Activated CD4-positive, alpha-beta T cell treated with anti-CD3 and anti-CD28 coated beads for 24 hours (primary cell): ENCODE measurements at places on chromosomes 12 and 14.

DNA sequence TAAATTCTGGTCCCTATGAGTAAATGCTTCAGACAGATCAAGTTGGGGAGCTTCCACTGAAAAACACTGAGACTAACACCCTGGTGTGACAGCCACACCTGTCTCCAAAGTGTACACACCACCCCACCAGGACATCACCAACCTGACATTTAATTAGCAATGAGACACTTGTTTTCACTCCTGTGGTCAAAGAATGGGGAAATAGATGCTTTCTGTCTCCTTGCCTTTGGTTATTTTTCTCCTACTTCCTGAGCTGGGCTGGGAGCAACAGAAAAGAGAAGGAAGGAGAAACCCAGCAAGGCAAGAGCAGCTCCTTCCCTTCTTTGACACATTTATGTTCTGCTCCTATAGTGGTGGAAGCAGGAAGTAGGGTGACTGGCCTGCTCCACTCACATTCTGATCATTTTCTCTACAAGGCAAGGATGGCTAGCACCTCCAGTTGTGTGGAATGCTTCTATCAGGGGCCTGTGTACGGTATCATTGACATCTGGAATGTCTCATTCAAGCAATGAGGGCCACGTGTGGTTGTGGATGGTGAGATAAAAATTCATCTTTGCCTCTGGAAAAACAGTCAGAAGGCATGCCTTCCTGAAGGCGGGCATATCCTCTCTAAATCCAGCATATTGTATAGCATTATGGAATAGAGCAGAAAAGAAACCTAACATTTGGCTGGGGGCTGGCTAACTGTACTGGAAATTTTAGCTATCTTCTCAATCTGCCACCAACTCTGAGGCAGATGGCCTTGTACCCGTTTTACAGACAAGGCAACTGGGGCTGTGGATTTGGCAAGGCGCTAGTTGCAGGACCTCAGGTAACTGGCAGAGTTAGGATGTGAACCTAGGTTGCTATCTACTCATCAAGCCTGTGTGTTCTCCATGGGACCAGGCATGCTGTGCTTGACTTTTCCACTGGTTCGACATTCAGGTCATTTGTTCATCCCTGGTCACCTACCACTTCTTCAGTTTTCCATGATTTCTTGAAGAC lies 24.8 kb upstream of the LGALS3 start:
- no peak for DNase-seq

GRCh38 chr14:81940651-81941050 lies 407.0 kb upstream of the SEL1L start:
- no peak for DNase-seq

- no peak for DNase-seq
Measured at GRCh38 chr14:57161583-57162234, 107.0 kb downstream of the EXOC5 start.

DNA sequence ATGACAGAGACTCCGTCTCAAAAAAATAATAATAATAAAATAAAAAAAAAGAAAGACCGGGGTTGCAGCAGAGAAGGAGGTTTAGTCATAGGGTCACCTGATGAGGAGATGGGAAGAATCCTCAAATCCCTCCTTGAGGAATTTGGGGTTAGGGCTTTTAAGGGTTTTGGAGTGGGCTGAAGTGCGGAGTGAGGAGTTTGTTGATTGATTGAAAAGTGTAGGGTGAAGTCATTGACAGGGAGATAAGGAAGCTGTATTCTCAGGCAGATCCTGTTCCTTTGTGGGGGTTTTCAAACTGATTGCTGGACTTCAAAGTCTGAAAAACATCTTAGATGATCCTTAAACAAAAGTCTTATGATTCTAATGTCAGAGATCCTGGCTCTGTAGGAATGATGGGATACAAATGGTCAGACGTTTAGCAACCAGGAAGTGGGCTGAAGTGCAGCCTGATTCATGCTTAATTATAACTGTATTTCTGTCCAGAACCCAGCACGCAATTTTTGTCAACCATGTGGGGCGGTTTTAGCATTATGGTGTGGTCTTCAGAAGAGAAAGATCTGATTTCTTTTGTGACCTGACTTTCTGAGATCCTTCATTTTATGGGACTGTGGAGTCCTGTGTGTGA lies 16.0 kb downstream of the FNTB start:
- no peak for DNase-seq

DNA sequence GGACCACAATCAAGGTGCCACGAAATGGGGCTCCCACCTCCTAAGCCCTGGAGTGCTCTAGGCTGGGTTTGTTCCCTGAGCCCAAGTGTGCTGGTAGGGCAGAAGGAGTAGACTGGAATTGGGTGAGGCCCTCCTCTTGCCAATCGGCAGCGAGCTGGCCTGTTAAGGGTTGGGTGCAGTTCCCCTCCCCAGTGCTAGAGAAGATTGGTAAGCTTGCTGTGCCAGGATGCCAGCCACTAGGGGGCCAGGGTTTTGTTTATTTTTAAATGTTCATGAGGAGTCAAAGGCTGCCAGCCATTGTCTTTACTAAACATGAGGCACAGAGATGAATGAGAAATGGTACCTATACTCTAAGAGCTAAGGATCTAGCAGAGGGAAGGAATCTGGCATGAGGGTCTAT lies 79.7 kb downstream of the SPTB start:
- no peak for DNase-seq

GRCh38 chr12:77540097-77540496 lies 290.6 kb upstream of the NAV3 start:
- DNase-seq, result no peak

- peak; percentile 48 for DNase-seq
Measured at GRCh38 chr14:50520947-50521815, 11.2 kb downstream of the MAP4K5 start.

GRCh38 chr12:117774941-117775775 lies 193.6 kb downstream of the KSR2 start:
- DNase-seq, result no peak

DNA sequence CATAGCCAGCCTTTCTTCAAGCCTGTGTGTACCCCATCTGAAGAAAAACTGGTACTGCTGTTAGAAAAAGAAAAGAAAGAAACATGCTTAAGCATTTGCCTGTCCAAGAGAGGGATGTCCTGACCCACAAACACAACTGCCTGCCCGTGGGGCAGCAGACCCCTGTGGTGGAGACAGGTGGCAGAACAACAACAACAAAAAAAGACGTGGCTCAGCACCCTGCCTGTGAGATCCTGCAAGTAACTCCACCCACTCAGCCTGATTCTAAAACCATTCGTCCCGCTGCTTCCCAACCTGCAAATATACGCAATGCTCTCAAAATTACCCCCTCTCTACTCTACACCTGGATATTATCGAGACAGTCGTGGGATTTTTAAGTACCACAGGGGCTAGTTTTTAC lies 64.9 kb upstream of the ZDHHC17 start:
- DNase-seq, result no peak

DNA sequence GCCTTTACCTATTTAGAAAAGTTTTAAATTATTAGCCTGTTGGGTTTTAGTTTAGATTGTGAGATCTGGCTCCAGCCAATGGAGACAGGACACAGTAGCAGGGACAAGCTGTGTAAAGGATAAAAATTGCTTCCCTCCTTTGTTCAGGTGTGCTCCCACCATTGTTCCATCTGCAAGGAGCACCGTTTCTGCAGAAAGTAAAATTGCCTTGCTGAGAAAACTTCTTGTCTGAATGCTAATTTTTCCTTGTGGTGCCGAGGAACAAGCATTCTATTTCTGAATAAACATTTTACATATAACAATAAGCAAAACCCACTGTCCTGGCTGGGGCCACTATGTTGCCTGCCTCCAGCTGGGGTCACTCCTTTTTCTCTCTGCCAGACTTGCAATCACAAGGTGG lies 72.7 kb upstream of the ZFP36L1 start:
- no peak for DNase-seq

DNA sequence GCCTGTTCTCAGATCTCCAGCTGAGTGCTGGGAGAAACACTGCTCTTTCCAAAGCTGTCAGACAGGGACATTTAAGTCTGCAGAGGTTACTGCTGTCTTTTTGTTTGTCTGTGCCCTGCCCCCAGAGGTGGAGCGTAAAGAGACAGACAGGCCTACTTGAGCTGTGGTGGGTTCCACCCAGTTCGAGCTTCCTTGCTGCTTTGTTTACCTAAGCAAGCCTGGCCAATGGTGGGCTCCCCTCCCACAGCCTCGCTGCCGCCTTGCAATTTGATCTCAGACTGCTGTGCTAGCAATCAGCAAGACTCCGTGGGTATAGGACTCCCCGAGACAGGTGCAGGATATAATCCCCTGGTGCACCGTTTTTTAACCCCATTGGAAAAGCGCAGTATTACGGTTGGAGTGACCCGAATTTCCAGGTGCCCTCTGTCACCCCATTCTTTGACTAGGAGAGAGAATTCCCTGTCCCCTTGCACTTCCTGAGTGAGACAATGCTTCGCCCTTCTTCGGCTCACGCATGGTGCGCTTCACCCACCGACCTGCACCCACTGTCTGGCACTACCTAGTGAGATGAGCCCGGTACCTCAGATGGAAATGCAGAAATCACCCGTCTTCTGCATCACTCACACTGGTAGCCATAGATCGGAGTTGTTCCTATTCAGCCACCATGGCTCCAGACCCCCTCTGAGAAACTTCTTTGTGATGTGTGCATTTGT lies 650.3 kb upstream of the ALG10B start:
- DNase-seq, result no peak

DNA sequence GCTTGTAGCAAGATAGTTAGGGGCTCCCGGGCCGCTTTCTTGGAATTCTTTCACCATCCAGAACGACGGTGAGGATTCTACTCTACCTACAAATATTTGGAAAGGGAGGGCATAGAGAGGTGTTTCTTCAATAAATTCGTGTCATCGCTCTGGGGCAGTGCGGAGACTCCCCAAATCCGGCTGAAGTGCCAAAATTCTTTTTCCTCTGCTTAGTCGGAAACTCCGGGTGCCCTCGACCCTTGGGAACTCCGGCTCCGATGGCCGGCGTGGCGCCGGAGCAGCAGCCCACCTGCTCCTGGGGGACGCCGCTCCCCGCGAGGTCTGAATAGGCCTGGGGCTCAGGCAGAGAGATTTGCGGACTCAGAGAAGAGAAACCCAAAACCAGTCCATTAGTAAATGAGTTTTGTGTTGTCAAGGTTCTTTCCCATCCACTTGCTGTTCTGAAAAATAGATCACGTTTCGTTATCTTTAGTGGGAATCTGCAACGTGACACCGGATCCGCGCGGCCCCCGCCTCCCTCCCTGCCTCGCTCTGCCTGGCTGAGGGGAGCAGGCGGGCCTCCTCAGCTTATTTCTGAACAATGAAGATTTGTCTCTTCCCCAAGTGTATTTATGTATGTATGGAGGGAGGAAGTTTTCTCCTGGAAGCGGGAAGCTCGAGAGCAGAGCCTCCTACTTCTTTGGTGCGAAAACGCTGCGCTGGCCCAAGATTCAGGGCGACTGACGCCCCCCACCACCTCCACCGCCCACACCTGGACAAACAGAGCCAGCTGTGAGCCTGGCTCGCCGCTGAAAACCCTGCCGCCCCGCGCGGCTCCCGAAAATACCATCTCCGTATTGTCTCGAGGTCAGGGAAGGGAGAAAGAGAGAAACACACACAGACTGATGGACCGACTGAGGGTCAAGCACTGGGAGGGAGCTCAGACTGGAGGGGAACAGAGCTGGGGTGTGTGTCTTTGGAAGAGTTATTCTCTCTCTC lies 3.7 kb upstream of the SIX1 start:
- no peak for DNase-seq

GRCh38 chr12:62519043-62519442 lies 52.4 kb downstream of the MON2 start:
- DNase-seq, result no peak

GRCh38 chr14:57323721-57324120 lies 55.0 kb downstream of the AP5M1 start:
- no peak for DNase-seq

GRCh38 chr12:6697584-6698351 lies 2.8 kb downstream of the PIANP start:
- peak; percentile 6 for DNase-seq

DNA sequence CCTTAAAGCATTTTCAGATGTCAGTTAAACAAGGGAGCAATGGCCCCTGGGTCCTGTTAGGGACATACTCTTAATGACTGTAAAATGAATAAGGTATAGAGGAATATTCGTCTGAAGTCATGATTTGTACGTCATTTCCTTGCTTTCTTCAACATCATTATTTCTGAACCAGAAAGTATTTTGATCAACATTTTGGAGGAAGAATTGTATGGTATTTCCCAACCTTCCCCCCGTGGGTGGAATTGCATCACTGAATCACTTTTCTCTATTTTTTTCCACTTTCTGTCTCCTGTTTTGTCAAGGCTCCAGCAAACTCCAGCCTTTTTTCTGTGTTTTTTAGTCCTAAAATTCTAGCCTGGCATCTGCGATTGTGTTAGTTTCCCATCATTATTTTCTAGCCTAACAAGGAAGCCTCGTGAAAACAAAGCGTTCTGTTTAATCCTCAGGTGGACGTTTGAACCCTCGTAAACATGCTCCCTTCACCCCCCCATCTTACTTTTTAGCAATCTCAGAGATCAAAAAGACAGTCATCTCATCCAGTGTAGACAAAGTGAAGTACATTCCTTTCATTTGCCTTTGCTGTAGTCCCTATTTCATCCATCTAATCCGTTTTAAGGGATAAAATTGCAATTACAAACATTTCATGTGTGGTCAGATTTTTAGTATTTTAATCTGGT lies 62.3 kb downstream of the ETV6 start:
- no peak for DNase-seq

DNA sequence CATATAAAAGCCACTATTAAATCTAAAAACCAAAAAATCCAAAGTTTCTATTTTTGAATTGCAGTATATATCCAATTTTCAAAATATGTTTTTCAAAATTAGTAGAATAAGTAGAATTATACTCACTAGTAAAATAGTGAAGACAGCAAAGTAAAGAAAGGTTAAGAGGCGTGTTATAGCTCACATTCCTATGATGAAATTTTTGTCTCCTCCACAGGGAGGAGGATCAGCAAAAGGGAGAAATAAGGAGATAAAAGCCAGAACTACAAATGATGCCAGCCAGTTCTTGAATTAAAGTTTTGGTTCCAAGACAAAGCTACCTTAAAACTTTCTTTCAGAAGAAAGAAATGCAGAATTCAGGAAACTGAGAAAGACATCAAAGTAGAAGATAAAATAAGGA lies 50.0 kb downstream of the C2CD5 start:
- DNase-seq, result no peak
